ENCODE measurements at places on chromosomes 1 and 21.

GRCh38 chr1:34178072-34178471, 1.4 kb downstream of the C1orf94 start:
- DNase-seq: no peak

DNA sequence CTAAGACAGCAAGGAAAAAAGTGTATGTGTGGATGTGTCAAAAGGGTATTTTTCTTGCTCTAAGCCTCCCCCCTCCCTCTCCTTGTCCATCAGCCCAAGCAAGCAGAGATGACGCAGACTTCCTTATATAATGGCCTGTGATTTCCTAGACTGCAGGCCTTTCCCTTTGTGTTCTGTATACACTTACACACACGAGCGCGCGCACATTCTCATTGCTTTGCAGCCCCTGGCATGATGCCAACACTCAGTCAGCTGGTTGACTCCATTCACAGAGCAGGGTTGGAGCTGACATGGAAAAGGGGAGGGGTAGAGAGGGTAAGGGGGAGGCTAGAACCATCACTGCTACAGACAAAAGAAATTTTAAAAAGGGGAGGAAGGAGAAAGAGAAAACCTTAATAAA, 41.8 kb downstream of the GATAD2B start:
- DNase-seq: peak; percentile 82

DNA sequence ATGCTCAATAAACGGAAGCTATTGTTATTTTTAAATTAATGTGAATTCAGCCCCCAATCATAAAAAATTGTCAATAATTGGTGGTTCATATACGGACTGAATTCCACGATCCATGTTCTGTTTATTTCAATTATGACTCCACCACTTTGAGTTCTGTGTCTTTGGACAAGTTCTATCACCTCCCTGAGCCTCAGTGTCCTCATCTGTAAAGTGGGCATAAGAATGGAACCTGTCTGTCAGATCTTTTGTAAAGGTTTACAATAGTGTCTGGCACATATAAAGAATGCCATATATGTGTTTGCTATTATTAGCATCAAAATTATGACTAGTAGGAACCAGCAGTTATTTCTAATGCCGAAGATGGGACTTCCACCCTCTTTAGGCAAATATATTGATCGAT, 183.3 kb downstream of the KAZN start:
- no peak for DNase-seq

DNA sequence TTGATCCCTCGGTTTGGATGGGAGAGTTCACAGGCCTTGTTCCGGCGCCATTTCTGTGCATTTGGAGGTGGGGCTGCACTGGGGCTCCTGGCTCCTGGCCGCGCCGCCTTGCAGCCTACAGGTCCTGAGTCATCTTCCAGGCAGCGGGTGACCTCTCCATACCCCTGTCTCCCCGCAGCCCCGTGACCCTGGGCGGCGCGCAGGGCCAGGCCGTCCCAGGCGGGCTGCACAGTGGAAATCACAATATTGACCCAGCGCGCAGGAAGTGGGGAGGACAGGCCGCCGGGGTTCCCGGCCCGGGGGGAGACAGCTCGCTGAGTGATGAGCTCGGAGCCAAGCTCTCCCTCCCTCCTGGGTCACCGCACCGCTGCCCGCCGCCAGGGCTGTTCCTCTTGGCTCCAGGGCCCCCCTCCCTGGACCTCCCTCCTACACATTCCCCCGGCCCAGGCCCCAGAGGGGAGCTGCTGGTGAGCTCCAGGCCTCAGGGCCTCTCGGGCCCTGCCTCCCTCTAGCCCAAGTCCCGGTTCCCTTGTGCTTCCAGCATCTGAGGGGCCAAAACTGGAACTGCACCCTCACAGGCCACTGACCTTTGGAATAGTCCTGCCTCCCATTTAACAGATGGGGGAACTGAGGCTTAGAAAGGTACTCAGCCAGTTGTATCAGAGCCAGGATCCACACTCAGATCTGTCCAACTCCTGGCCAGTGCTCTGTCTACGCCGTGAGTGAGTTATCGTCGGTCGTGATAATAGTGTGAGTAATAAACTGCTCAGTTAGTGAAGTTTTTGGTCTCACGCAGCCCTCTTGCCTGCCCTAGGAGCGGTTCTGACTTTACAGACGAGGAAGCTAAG, 142.9 kb upstream of the WNT4 start:
- no peak for DNase-seq

GRCh38 chr1:226702957-226703831, 35.9 kb downstream of the ITPKB start:
- peak; percentile 50 for DNase-seq

DNA sequence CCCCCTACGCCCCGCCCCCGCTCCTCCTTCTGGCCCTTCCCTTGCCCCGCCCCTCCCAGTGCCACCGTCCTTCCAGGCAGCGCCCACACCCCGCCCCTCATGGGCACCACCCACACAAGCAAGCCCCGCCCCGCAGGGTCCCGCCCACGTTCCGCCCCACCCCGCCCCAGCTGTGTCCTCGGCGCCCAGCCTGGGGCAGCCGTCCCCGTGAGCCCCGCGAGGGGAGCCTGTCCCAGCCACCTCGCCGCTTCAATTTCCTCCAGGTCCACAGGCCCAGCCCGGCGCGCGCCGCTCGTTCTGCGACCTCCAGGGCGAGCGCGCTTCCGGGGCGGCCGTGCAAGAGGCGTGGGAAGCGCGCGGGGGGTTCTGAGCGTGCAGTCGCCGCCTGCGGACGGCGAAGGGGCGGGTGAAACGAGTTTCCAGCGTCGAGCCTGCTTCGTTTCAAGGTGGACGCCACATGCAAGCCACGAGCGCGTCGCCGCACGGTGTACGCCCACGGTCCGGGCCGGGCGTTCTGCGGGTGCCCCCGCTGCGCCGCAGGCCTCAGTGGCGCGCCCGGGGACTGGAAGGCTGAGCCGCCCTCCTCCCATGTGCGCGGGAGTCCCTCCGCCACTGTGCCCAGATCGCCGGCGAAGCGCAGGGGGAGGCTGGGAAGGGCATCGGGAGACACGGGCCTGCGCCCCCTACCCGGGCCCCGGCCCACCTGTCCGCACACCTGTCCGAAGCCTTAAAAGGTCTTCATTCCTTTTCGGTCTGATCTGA, 10.8 kb upstream of the FAAP20 start:
- peak; percentile 17 for DNase-seq

DNA sequence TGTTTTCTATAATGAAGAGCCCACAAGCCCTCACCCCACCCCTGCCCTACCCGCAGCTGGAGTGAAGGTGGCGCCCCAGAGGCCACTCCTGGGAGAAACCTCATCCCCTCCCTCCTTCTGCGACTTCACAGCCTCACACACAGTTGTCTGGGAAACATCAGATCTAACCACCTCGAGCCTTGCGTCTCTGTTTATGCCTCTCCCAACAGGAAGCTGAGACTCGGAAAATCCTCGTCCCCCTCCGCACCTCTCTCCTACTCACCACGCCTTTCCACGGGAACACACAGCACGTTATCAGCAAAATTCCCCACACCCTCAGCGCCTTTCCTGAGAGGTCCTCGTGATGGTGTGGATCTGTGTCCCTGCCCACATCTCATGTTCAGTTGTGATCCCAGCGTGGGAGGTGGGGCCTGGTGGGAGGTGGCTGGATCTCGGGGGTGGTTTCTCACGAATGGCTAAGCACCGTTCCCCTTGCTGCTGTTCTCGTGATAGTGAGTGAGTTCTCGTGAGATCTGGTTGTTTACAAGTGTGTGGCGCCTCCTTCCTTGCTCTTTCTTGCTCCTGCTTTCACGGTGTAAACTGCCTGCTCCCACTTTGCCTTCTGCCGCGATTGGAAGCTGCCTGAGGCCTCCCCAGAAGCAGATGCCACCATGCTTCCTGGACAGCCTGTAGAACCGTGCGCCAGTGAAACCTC, 190.6 kb downstream of the KIF26B start:
- no peak for DNase-seq

DNA sequence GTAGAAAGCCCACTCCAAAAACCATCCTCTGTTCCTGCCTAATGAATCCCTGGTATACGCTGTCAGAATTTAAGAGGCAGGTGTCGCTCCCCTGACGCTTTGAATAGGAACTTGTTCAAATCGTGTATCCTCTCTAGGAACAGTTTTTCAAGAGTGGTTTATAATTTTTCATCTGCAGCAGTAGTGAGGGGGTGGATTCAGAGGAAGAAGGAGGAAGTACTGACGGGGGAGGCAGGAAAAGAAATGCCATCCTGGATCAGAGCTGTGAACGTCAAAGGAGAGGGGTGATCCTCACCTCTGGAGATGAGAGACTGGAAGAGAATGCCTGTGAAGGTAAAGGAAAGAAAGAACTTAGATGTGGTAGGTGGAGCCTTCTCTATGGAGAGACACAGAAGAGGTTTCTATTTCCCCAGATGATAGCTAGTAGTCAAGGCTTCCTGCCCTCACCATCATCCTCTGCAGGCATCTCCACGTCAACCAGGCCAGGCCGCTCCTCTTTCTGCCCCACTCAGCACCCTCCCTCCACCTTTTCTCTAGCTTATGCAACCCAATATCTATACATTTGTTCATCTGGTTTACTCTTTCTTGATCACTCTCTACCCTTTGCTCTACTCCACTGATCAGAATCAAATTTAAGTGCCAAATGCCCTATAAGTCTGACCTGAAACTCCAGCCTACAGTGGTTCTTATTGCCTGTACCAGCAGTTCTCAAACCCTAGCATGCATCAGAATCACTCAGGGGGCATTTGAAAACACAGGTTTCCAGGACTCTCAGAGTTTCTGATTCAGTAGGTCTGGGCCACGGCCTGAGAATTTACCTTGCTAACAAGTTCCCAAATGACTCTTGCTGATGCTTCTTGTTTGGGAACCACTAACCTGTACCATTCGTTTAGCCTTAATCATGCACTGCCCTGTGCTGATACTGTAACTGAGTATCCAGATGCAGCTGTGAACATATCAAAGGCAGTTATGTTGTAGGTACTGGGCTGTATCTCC, 13.1 kb upstream of the BCL9 start:
- no peak for DNase-seq

DNA sequence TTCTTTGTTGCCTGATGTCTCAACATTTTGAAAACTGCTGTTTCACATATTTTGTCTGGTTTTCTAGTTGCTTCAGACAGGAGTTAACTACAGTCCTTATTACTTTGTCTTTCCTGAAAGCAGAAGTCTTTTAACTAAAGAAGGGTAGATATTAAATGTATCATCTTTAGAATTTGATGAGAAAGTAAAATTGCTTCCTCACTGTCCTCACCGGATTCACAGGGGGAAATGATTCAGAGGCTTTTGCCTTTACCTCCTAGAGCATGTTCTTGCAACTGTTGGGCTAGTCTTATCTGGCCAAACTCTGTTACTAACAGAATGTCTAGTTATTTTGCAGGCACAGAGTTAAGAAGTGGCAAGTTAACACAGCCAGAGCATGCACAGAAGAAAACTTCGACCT, 107.2 kb upstream of the VAV3 start:
- no peak for DNase-seq

GRCh38 chr1:15836772-15837669, 10.5 kb upstream of the SPEN start:
- no peak for DNase-seq

DNA sequence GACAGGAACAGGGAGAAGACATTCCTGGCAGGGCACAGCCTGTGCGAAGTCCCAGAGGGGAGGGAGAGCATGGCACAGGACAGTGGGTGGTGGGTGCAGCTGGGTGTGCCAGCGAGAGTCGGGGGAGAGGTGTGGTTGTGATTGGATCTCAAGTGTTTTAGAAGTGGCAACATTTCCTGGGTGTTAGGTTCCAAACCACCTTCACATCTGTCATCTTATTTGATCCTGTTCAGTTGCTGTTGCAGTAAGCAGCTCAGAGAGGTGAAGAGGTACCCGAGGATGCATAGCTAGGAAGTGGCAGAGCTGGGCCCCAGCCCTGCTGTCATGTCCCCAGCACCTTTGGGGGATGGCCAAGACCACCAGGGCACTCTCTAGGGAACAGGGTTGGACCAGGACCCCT, 22.0 kb upstream of the DISP3 start:
- no peak for DNase-seq

GRCh38 chr1:171081763-171082201, 8.9 kb upstream of the FMO3 start:
- DNase-seq: no peak

DNA sequence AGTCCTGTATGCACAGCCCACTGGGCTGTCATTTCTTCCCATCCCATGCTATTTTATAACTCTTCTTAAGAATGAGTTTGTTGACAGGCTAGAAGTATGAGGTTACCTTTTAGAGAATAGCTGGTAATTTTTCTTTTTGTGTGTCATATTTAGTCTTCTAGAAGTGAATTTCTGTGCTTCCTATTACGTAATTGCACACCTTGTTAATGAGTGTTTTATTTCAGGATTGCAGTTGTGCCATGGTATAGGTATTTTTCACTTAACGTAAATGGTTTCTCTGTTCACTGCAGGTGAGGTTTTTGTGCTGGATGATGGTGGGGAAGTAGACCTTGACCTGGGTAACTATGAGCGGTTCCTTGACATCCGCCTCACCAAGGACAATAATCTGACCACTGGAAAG, 5.0 kb downstream of the CTPS1 start:
- no peak for DNase-seq

GRCh38 chr1:52424231-52424636, 19.8 kb downstream of the PRPF38A start:
- DNase-seq: no peak

DNA sequence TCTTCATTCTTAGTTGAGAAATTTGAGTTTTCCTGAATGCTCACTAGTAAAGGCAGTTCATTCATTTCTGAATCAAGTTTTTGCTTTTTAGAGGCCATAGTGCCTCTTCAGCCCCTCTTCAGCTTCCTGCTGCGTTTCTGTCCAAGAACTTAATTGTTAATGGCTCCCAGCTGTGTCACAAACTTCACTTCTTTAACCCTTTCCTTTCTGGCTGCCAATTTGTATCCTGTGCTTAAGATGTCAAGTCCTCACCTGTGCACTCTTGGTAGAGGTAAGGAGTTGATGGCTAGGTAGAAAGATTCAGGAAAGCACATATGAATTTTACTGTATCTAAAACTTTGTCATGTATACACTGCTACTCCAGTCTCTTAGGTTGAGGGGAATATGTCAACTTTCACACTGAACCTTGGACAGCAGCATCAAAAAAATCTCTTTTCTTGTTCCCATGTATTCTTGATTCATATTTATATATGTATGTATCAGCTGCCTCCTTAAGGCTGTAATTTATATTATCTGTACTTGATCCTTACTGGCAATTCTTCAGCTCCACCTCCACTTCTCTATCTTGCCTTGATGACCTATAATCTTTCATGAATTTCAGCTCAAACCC, 612.8 kb downstream of the LMO4 start:
- no peak for DNase-seq

- no peak for DNase-seq
Measured at GRCh38 chr1:53559391-53559815, 100.2 kb downstream of the DMRTB1 start.

- no peak for DNase-seq
Measured at GRCh38 chr1:181190364-181191035, 102.0 kb downstream of the IER5 start.
